ENCODE measurements at places on chromosomes 2 and 18.

GRCh38 chr18:36128530-36128870 lies 640 bp downstream of the SLC39A6 start:
- no peak for DNase-seq

DNA sequence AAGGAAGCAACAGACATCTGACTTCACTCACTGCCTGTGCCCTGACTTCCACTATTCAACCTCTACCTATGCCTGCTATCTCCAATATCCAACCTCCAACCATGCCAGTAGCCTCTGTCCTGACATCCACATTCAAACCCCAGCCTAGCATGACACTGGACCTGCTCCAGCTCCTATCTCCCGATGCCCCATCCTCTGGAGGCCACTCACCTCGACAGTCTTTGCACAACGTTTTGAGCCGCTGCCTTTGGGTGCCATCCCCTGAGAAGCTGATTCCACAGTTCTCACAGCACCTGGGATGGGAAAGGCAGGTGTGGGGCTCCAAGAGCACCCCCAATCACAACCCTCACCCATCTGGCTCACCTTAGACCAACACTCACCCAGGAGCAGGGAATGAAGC lies 4.9 kb downstream of the MBD1 start:
- no peak for DNase-seq

- no peak for DNase-seq
Measured at GRCh38 chr2:18637196-18637595, 47.8 kb upstream of the NT5C1B start.

DNA sequence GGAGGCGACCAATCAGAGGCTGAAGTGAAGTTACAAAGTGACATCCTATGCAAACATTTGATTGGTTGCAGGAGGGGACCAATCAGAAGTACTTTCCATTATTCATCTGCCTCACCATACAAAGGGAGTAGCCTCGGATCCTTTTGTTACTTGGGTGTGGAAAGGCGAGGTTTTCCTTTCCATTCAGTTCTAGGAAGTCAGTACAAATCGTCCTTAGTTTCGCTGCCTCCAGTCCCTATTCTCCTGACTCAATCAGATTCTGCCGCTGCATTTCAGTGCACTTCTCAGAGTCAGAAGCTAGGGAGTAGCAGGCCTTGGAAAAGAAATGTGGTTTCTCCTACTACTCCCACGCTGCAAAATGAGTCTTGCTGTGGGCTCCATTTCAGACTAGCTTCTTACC lies 149.4 kb downstream of the DTNA start:
- no peak for DNase-seq

DNA sequence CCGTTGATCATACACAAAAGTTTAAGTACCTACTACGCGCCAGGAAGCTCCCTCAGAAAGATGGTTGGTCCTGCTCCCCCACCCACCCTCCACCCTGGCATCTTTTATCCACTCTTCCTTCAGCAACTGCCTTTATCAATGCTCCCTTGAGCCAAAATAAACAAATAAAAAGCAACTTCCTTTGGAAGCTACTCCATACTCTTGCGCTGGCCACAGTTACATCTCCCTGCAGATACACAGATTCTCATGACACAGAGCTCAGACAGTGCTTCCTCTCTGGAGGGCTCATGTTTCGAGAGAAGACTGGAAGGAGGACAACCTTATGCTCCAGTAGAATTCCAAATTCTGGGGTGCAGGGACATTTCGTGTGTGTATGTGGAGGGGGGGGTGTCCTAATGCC lies 3.8 kb upstream of the STEAP3 start:
- no peak for DNase-seq

- DNase-seq = no peak
Measured at GRCh38 chr2:142723236-142723635, 154.2 kb upstream of the KYNU start.

GRCh38 chr2:216501854-216502253 lies 3.2 kb downstream of the RPL37A start:
- DNase-seq = no peak

DNA sequence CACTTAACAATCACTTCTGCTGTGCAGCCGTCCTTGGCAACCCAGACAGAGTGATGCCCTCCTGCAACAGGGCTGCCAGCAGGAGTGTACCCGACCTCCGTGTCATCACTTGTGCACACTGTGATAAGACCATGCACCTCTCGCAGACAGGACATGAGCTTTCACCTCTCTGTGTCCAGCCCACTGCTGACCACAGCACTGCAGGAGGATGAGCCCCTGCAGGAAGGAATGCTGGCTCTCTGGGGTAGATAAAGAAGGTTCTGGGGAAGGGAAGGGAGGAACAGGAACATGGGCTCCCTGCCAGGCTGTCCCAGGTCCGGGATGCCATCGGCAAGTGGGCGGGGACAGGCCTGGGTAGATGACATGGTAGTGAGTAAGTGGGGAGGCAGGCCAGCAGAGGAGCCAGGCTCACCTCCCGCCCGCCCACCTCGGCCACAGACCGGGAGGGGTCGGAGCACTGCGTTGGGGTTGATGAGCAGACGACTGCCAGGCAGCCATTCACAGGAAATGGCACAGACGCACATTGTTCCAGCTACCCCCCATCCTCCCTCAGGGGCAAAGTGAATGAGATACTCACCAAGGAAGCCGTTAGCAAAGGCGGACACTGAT lies 18.6 kb upstream of the COL6A3 start:
- peak; percentile 75 for DNase-seq

GRCh38 chr2:176851200-176851888 lies 361.2 kb upstream of the HNRNPA3 start:
- no peak for DNase-seq

- DNase-seq = no peak
Measured at GRCh38 chr2:63378589-63378988, 209.7 kb downstream of the WDPCP start.

GRCh38 chr2:170222298-170222697 lies 44.4 kb downstream of the MYO3B start:
- no peak for DNase-seq

DNA sequence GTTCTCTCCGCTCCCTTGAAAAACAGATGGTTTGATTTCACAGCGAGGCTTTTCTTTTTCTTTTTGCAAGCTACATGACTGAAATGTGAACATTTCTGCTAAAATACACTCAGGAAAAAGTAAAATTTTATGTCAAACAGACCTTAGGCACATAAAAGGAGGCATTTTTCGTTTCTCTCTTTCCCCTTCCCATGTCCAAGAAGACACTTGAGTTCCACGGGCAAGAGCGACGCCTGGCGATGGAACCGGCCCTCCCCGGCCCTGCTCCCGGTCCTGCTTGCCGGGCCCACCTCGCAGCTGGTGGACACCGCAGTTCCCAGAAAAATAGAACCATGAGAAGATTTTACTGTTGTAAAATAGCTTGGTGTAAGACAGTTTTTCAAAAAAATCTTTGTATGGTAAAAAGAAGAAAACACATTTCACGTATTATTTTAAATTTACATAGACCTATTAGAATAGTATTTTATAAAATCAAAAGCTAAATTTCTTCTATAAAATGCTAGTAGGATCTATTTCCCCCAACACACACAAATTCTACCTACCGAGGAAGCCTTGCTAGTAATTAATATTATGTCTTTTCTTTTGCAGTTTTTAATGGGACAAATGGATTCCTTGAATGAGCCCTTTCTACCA lies 2.3 kb upstream of the ALKAL2 start:
- no peak for DNase-seq

DNA sequence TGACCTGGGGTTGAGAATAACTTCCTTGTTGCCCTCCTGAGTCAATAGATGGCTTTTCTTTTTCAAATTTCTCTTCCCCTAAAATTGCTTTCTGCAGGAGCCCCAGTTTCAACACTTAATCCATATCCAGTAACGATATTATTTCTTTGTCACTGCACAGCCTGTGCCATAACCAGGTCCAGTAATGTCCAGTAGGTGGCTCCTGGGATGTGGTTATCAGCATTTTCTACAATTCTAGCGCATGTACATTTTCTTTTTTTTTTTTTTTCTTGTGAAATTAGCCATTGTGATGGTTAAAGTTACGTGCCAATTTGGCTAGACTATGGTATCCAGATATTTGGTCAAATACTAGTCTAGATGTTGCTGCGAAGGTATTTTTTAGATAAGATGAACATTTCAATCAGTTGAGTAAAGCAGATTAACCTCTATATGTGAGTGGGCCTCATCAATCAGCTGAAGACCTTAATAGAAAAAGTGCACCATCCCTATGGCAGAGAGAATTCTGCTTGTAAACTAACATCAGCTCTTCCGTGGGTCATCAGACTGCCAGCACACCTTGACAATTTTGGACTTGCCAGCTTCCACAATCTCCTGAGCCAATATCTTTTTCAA lies 72.9 kb upstream of the SCG2 start:
- no peak for DNase-seq

GRCh38 chr2:239035361-239035814 lies 187.5 kb downstream of the TWIST2 start:
- no peak for DNase-seq

GRCh38 chr2:156884216-156884615 lies 373.3 kb upstream of the GALNT5 start:
- DNase-seq = no peak

DNA sequence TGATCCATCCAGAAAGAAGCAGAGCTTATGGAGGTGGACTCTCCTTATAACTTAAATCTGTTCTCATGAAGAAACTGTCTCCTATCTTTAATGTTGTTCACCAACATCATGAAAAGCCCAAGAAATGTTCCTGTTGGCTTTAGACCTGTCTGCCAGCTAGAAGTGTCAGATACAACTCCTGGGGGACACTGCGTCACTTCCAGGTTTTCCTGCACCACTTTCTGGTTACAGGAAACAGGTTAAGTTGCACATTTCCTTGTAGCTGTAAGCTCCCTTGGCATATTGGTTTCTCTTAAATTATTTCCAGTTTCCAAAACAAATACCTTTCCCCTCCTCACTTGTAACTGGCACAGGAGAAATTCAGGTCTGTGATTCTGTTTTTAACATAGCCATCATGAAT lies 2.9 kb downstream of the CEP68 start:
- DNase-seq = no peak

Measured in stimulated activated CD4-positive, alpha-beta T cell treated with anti-CD3 and anti-CD28 coated beads, TNF-alpha, amount 100 ng/mL, for 1 hour (primary cell).